Stimulated activated CD4-positive, alpha-beta T cell treated with anti-CD3 and anti-CD28 coated beads, Interleukin-15, amount 100 ng/mL, for 1 hour (primary cell): ENCODE measurements at places on chromosomes 3 and 15.

DNA sequence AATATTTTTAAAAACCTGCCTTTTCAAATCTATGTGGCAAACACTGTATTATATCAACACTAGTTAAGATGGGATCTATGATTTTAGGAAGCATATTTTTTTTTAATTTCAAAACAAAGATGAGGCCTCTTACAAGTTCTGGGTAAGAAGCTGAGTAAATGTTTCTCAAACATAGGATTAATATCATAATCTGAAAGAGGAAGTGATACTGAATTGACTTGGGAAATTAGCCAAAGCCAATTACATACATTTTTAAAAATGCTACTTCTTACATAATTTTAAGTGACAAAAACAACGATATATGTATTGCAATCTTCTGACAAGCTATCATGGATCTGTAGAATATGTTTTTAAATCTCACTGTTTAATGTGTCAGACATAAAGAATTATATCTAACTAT, 135.1 kb upstream of the UBP1 start:
- DNase-seq, result no peak

- DNase-seq, result no peak
These were observed 84.2 kb downstream of the COL6A5 start for GRCh38 chr3:130429713-130430023.

DNA sequence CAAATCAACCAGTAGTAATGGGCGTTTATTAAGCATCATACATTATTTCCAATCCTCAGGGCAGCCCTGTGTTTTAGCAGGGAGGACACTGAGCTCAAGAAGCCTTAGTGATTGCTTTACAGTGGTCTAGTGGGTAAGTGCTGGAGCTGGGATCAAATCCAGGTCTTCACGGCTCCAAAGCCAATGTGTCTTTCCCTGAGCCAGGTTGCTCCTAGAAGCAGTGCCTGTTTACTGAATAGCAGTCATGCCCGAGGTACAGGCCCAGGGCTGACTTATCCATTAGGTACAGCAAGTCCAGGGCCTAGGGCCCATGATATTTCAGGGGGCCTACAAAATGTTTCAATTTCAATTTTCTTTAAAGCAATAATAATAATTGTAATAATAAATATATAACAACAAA, 9.6 kb upstream of the SMAD6 start:
- no peak for DNase-seq

DNA sequence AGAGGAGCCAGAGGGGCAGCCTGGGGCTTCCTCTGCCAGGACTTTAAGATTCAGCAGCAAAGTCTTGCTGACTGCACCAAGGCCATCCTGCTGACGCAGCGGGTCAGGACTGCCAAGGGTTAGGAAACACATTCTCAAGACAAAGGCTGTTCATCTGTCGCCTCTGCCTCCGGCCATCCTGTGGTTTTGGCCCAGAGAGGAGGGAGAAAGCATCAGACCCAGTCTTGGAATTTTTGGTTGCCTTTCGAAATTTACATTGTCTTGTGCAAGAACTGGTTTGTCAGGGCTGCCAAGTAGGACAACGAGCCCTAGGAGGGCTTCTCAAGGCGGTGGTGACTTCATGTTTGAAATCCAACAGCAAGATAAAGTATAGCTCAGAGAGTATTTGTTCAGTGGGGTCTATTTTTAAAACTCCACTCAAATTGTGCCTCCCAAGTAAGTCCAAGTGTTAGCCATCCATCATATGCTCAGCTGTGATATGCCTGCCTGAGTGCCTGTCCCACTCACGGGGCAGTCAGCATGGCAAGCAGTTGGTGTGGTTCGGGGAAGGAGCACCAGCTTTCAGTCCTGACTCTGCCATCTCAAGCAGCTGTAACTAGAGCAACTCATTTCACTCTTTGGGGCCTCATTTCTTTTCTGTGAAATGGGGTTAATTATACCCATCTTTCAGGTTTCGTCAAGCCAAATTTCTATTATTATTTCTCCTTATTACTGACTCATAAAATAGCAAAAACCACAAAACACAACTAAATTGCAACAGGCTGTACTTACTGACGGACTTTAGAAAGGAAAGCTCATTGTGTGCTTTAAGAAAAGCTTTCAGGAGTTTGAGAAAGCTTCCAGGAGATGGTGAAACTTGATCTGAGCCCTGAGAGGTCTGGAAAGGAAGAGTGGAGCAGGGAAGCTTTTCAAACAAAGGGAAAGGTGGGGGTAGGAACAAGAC, 42.4 kb upstream of the RHO start:
- no peak for DNase-seq

DNA sequence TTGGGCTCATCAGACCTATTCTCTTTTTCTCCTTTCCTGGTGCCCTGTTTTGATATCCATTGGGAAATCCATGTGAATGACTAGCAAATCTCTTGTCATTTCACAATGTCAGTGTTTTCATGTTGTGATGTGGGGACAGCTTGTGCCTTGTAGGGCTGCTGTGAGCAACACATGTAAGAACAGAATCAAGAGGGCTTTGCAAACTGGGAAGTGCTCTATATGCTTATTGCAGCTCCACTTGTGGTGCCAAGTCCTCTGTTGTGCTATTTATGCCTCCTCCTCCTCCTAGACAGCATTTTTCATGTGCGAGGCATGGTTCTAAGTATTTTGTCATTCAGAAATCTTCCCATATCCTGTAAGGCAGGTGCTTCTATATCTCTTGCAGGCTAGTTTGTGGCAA, 56.4 kb downstream of the ZNF621 start:
- DNase-seq, result no peak
